ENCODE measurements at places on chromosomes 3 and 15.

DNA sequence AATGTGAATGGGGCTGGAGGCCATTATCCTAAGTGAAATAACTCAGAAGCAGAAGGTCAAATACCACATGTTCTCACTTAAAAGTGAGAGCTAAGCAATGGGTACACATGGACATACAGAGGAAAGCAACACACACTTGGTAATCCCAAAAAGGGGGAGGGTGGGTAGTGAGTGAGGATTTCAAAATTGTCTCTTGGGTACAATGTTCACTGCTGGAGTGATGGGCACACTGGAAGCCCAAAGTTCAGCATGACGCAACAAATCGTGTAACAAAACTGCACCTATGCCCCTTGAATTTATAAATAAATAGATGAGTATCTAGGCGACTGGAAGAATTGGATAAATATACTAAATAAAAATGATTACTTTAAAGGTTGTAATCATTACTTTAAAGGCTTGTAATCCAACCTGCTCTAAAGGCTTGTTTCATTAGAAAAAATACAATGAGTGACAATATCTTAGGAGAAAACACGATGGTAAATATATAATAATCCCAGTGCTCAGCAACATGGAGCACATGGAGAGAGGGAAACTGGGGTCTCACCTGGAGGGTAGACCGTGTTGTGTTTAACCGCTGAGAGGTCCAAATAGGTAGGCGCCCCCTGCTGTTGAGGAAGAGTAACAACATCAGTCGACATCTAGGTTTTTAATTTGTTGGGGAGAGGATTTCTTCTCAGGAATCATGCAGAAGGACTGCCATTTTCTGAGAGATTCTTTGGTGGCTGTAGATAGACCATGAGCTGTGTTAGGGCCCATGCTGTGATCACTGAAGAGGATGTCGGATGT is 78.5 kb upstream of the ROBO1 start:
- DNase-seq = peak; percentile 11

DNA sequence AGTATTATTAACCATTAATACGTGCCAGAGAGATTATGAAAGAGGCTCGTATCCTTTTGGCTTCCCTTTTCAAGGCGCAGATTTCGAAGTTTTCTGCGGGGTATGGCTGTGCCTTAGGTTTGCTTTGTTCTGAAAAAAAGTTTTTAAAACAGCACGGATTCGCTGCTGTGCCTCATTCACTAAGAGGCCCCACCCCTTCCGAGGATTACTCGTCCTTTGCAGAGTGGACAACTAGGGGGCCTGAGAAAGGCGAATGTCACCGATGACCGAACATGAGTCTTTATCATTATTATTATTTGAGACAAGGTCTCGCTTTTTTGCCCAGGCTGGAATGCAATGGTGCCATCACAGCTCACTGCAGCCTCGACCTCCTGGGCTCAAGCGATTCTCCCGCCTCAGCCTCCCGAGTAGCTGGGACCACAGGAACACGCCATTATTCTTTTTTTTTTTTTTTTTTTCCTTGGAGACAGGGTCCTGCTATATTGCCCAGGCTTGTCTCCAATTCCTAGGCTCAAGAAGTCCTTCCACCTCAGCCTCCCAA is 684 bp upstream of the RPS27L start:
- peak; percentile 54 for DNase-seq

GRCh38 chr3:155292133-155292532 is 1.4 kb downstream of the STRIT1 start:
- DNase-seq = no peak

DNA sequence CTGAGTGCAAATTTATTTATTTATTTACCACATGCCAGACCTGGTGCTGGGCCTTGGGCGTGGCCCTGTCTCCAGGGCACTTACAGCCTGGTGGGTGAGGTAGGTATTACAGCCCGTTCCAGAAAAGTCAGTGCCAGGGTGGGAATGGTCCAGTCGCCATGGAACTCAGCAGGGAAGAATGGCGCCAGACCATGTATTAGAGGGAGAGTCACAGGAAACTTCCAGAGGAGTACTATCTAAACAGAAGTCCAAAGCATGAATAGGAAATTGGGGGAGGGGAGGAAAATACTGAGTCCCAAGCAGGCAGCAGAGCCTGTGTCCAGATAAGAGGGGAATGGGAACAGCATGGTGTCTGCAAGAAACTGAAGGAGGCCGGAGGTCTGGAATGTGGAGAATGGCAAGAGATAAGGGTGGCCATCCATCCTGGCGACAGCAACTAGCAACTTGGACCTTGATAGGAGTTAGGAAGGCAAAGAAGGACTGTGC is 27.0 kb downstream of the SH3BP5 start:
- DNase-seq = peak; percentile 16

GRCh38 chr3:69178838-69179739 is 56.7 kb upstream of the LMOD3 start:
- no peak for DNase-seq

DNA sequence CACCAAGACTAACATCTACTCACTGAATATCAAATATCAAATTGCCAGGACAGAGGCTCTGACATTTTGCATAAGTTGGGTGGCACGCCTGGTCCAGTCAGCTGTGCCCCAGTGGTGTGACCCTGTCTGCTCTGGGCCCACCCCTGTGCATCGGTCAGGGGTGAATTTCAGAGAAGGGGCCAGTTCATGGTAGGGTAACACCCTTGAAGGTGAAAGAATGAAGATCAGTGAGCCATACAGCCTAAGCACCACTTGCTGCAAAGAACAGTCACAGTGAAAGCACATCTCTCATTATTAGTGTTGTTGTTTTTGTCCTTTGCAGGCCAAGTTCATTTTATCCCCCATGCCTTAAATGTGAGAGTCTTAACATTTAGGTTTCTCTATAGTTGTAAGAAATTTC is 86.8 kb downstream of the MYRIP start:
- no peak for DNase-seq

DNA sequence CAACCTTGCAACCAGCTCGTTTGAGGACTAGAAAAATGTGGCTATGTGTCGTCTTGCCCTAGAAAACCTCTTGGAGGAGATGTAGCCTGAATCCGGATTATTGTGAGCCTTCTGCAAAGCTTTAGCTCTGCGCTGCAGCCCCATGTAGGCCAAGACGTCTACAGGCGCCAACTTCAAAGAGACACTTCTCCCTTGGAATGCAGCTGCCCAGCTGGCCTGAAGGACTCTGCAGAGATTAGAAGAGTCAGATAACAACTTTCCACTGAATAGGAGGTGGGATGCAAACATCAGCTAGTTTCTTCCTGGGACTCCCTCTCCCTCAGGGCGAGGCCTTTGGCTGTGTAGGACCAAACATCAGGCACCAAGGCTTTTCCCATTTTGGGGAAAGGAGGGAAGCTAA is 356.5 kb upstream of the IL12A start:
- no peak for DNase-seq

- no peak for DNase-seq
These were observed 30.4 kb downstream of the TRIM71 start for GRCh38 chr3:32848215-32848614.

DNA sequence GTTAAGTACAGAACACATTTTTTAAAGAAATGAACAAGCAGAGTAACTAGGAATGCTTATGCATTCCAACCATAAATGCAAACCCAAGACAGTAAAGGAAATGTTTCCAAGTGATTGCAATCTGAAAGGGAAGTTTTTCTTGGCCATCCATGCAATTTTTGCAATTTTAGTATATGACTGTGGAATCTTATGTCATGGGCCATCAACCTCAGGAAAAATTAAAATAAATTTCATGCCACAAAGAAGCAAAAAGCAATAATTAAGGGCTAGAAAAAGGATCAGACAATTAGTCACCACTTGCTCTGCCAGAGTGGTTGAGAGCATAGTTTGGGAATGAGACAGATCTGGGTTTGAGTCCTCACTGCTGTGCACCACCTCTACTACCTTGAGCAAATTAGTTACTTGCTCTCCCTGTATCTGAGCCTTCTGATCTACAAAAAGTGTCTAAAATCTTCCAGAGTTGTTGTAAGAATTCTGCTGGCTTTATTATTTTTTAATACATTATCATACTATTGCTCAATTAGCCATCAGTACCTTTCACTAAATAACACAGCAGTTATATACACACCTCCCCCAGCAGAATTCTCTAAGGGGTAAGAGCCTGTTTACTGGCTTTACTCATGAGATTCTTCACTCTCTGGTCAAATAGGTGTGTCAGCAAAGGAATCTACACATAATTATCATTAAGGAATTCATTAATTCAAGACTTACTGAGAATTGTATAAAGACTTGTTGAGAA is 49.7 kb upstream of the FBN1 start:
- DNase-seq = no peak

- no peak for DNase-seq
These were observed 400.5 kb downstream of the PTPRG start for GRCh38 chr3:61961900-61962299.

DNA sequence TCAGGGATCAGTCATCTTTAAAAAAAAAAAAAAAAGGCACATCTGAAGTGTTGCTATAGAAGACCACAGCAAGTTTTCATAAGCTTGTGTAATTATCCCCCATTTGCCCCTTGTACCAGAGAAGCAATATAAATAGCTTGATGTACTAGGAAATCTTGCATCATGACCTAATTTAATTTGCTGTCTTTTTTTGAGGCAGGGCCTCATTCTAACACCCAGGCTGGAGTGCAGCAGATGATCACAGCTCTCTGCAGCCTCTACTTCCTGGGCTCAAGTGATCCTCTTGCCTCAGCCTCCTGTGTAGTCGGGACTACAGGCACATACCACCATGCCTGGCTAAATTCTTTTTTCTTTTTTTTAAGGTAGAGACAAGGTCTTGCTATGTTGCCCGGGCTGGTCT is 88.7 kb downstream of the ARIH1 start:
- no peak for DNase-seq

DNA sequence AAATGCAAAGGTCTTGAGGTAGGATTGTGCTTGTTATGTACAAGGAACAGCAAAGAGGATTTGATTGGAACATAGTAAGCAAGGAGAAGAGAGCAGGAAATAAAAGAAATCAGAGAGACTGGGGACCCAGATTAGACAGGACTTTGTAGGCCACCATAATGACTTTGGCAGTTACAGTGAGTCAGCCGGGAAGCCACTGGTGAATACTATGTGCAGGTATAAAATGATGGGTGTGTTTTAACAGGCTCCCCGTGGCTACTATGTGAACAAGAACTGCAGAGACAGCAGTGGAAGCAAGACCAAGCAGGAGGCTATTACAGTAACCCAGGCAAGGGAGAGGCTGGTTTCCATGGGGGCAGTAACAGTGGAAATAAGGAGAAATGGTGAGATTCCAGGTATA is 55.2 kb downstream of the NPTN start:
- DNase-seq = no peak

DNA sequence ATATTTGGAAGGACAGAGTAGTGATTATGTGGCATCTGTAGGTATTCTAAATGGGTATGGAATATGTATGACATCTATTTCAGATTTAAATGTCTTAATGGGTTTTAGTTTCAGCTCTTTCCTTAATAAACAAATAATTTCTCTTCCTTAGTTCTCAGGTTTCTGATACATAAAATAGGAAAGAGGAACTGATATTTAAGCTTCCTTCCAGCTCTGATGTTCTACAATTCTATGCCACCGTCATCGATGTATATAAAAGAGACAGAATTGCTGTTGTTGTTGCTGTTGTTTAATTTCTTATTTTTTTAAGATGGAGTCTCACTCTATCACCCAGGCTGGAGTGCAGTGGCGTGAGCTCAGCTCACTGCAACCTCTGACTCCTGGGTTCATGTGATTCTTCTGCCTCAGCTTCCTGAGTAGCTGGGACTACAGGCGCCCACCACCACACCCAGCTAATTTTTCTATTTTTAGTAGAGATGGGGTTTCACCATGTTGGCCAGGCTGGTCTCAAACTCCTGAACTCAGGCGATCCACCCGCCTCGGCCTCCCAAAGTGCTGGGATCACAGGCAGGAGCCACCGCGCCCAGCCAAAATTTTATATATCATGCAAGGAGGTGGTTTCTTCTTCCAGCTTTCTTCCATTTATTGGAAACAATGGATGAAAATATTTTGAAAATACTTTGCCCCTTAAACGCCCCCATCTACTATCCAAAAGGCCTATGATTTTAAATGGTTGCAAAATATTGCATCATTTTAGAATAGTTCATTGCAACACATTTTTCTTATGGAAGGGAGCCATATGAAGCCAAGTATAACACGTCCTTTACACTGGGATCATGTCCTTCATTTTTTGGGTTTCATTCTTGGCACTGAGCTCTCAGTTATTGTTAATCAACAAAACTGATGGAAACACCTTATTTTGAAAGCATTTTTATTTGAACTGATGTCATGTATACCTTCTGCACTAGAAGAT is 13.9 kb upstream of the C15orf61 start:
- DNase-seq = no peak

- DNase-seq = no peak
These were observed 1497.6 kb downstream of the OTOL1 start for GRCh38 chr3:162994165-162994564.

- DNase-seq = no peak
These were observed 29.3 kb downstream of the KNL1 start for GRCh38 chr15:40623361-40623760.

DNA sequence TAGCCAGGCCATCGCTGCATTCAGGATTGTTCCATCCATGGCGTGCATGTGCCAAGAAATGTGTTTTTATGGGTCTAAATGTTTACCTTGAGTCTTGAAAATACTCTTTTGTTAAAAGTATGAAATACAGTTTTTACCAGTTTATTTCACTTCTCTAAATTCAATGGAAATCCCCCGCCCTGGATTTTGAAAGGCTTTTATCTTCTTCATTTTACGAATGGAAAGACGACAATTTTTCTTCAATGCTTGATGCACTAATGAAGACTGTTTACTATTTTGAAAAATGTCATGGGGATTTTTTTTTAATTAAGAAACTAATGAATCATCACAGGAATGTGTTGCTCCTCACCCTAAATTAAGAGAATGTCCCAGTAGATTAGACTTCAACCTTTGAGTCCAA is 83.5 kb downstream of the FAM81A start:
- DNase-seq = no peak

- DNase-seq = no peak
These were observed 249.2 kb downstream of the OPA1 start for GRCh38 chr3:193842029-193842798.

DNA sequence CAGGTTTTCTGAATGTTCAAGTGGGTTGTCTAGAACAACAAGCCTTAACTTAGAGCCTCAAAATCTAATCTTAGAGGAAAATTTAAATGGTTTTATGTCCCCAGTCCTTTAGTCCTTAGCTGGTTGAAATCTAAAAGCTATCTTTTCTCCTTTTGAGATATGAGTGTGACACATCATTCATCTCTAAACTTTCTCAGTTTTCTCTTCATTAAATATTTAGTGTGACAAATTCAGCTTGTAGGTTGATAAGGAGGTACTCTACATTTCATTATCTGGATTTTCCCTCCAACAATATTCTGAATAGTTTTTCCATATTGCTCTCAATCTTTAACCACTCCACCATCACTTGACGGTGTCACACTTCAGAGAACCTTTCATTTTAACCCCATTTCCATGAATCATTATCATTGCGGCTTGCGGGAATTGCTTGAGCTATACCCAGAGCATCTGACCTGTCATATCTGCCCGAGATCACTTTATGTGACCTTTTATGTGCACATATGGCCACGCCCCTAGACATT is 16.1 kb upstream of the ATP8B4 start:
- peak; percentile 76 for DNase-seq

- DNase-seq = no peak
These were observed 15.7 kb downstream of the ACAN start for GRCh38 chr15:88818920-88819319.
